ENCODE measurements at places on chromosomes 3 and 15. TPM values are rescaled to one million over a fixed set of nuclear protein-coding genes. Genes with fewer than 3 reads are reported as not detected.

The ERC2 gene
- 1.2 TPM for total RNA-seq

The NR2C2 gene
- total RNA-seq, result 20.3 TPM

The ARPP21 gene
- total RNA-seq, result not detected

The ARGFX gene
- total RNA-seq, result not detected

The KBTBD12 gene
- 0.07 TPM for total RNA-seq

The LRRN1 gene
- 1.6 TPM for total RNA-seq

DNA sequence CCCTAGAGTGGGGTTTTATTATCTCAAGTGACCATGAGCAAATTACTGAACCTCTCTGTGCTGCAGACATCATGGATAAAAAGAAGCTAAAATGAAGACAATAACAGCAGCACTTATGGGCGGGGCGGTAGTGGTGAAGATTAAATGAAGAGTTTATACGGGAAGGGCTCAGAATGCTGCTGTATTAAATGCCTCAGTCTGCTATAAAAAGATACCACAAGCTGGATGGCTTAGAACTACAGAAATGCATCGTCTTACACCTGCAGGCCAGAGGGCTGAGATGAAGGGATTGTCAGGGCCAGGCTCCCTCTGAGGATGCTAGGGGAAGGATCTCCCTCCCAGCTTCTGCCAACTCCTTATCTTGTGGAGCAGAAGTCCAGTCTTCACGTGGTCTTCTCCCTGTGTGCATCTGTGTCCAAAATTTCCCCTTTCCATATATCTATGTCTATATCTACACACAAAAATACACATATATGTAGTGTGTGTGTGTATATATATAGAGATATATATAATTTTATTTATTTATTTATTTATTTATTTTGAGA lies 2.9 kb downstream of the ALG1L2 start:
- no peak for DNase-seq

DNA sequence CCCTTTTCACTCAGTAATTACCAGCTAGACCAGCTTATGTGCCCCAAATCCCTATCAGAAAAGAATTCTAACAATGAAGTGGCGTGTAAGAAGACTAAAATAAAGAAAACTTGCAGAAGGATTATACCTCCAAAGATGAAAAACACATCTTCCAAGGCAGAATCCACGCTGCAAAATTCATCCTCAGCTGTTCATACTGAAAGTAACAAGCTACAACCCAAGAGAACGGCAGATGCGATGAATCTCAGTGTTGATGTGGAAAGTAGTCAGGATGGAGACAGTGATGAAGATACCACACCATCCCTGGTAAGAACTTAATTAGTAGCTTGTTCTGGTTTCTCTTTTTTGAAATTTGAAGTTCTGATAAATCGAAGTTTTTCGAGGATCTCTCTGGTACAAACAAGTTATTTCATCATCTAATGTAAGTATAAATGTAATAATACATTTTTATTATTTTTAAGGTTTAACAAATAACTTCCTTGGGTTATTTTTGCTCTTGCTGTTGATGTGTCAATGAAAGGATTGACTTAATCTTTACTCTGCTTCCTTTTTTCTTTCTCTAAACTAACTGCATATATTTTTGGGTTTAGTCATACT lies 1.4 kb downstream of the WDR76 start:
- DNase-seq, result peak; percentile 28

- DNase-seq, result peak; percentile 32
Measured at GRCh38 chr3:119639494-119640350, 20.7 kb downstream of the POPDC2 start.

- peak; percentile 62 for DNase-seq
Measured at GRCh38 chr3:190155752-190156151, 35.1 kb upstream of the P3H2 start.

- no peak for DNase-seq
Measured at GRCh38 chr3:152469248-152470025, 200.7 kb downstream of the MBNL1 start.

DNA sequence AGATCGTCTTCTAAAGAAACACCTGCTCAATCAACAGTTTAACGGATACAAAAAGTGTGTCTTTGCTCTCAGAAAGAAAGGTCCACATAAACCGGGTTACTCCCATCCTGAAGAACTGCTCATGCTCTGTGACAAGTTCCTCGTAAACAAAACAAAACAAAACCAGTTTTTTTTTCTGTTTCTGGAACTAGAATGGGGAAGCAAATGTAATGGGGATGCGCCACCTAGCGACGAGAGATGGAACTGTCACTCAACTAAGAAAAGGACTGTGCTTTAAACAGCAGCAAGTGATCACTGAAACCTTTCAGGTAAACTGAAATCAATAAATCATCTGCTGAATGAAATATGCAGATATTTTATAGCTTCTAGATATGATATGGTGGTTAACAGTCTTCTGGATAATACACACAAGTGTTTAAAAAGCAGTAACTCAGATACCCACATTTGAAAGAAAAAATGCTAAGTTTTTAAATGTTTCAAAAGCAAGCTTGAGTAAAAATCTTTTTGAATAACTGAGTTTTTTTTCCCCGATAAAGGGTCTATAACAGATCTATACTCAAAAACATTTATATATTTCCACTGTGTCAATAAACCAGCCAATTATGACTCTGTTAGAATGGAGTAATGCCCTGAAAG lies 10.9 kb downstream of the TM2D3 start:
- DNase-seq, result peak; percentile 56

DNA sequence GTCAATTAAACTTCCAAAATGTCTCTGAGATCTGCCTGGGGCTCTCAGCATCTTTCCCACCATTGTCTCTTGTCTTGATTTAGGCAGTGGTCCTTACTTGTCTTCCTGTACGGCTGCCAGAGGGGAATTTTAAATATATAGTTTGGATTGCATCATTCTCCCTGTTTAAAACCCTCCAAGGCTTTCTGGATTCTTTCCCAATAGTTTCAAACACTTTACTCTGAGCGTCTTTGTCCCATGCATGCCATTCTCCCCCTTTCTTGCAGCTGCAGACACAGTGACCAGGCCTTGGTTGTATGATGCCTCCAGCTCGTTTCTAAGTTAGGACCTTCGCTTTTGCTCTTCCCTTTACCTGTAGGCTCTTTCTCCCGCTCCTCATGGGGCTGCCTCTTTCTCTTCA lies 323.3 kb upstream of the CTNNB1 start:
- peak; percentile 4 for DNase-seq

DNA sequence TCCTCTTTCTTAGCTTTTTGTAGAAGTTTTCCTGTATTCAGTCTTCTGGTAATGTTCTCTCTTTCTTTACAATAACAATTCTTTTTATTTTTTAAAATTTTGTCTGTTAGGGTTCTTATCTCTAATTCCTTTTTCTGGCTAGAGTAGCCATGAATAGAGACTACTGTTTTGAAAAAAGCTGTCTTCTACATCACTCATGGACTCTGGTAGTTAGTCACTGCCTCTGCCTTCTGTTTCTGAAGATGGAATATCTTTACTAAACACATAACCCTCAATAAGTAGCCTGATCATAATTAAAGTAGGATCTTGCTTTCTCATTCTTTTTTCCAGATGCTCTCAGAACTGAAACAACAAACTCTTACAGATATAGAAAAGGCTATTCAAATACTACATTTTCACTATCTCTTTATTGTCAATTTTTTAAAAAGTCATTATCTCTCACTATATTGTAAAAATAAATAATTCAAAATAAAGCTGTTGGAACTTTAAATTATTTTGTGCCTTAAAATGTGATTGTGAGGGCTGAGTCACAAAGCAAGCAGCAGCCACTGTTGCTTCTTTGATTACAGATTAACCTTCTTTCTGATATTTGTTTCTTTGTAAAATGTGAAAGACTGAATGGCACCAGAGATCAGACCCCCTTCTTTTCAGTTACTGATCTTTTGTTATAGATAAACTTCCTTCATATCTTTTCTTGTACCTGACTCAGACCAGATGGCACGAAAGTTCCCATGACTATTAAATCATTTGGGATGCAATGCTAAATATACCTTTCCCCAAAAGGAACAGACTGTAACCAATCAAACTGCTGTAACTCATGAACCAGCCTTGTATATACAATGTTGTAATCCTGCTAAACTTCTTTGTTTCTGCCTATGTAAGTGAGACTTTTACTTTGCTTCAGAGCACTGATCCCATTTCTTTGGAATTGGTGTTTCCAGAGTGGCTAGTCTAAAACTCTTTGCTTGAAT lies 1159.5 kb downstream of the IGSF11 start:
- no peak for DNase-seq

GRCh38 chr3:149767720-149768119 lies 15.4 kb upstream of the COMMD2 start:
- no peak for DNase-seq

DNA sequence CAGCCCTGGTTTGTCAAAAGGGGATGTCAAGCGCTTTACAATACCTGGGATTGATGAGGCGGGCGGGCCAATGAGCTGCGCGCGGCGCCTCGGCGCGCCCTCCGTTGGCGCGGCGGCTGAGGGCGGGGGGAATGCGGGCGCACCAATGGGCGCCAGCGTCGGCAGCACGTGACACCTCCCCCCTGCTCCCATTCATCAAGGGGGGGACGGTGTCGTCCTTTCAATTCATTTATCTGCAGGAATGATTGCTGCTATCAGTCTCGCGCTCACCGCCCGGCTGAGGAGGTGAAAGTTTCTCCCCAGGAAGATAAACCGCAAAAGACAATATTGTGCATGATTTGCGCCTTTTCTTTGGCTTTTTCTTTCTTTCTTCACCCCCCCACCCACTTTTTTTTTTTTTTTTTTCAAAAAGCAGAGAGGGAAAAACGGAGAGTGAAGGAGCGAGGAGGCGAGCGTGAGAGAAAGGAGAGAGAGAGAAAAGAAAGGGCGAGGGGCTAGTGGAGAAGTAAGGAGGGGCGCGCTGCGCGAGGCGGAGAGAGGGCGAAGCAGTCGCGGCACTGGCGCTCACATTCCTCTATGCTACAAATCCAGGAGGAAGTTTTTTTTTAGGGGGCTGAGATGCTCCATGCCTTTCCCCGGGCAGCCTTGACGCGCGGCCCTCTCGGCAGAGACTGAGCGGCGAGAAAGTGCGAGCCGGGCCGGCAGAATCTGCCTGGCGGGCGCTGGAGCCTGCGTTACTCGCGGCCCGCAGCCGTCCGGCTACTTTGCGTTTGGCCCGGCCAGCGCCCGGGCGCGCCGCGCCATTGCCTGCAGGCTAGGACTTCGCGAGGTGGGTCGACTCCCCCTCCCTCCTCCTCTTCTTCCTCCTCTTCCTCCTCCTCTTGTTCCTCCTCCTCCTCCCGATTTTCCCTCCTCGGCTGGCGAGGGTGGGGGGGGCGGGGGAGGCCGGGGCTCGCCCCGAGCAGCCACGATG lies at the start of gene ZIC1:
Gene ZIC1, plus strand, starts transcription at position 223 of the 973 bp plus-strand sequence. Its CDS starts 748 bp downstream, at position 971.
- peak; percentile 80 for DNase-seq

DNA sequence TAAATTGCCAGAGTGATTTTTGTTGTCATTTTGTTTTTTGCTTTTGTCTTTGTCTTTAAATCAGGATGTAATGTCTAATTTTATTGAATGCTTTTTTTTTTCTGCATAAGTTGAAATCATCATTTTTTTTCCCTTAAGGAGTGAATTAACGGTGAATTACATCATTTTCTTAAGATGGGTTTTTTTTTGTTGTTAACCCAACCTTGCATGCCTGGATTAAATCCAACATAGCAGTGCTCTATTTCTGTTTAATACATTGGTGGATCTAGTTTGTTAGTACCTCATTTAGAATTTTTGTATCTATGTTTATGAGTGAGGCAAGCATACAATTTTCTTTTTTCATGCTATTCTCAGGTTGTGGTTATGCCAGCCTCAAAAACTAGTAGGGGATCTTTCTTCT lies 186.4 kb upstream of the TMC3 start:
- DNase-seq, result no peak

DNA sequence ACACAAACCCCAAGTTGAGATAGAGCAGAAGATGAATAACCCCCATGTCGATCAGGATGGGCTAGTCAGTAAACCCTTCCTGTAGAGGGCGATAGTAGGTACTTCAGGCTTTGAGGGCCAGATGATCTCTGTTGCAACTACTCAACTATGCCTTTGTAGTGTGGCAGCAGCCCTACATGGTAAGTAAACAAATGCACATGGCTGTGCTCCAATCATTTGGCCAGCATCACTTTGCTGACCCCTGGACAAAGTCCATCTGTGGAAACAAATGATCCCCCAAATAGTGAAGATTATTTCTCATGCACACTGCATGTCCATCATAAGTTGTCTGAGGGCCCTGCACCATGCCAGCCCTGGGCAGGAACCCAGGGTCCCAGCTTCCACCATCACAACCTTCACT lies 402.2 kb upstream of the PROK2 start:
- DNase-seq, result no peak

GRCh38 chr15:60745469-60746061 lies 266.6 kb upstream of the ICE2 start:
- DNase-seq, result no peak

DNA sequence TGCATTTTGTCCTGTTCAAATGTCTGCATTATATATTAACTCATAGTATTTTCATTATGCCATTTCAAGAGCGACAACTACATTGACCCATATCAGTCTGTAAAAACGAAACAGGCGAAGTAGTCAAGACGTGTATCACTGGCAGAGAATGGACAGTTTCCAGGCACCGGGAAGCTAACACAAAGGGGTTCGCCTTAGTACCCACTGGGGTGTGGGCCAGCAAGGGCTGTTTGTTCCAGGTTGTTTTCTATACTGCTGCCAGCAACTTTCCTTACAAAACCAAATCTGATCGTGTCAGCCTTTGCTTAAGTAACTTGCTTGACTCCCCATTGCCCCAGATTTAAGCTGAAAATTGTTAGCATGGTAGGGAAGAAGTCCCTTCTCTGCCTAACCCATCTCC lies 87.1 kb downstream of the CGNL1 start:
- no peak for DNase-seq

GRCh38 chr3:149968216-149968615 lies 2.5 kb downstream of the PFN2 start:
- DNase-seq, result peak; percentile 85

DNA sequence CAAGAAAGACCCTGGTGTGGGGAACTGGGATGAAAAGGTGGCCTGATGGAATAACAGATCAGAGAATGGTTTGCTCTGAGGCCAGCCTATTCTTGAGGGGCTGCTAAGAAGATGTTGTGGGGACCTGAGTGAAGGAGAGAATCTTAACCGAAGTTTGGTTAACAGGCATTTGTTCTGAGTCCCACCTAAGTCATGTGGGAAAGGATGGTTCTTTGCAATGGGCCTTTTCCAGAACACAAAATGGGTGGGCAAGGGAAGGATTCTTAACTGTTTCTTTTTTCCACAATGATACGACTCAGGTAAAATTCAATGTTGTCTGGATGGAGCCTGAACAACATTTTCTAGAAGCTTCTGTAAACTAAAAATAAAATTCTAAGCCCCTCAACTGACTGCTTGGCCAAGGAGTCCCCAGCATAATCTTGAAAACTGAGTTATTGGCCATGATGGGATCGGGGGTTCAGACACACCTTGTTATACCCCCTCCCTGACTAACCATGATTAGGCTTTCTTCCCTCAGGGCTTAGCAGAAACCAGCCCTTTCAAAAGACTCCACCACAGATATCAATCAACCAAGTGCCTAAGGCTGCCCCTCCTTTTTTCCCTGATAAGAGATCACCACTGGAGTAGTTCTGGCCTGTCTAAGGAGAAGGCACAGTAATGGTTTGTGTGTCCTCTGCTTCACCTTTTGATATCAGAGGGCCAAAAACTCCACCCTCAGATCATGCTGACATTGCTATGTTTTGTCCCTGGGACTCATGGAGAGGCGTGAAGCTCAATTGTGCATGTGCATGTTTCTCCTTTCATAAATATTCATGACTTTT lies 30.1 kb downstream of the SCN11A start:
- DNase-seq, result no peak

GRCh38 chr3:47520756-47521155 lies 7.2 kb upstream of the ELP6 start:
- no peak for DNase-seq

GRCh38 chr3:128548426-128549282 lies 55.7 kb upstream of the GATA2 start:
- peak; percentile 79 for DNase-seq

Measured in M059J (cell line).